ENCODE measurements at places on chromosomes 2 and 18.

DNA sequence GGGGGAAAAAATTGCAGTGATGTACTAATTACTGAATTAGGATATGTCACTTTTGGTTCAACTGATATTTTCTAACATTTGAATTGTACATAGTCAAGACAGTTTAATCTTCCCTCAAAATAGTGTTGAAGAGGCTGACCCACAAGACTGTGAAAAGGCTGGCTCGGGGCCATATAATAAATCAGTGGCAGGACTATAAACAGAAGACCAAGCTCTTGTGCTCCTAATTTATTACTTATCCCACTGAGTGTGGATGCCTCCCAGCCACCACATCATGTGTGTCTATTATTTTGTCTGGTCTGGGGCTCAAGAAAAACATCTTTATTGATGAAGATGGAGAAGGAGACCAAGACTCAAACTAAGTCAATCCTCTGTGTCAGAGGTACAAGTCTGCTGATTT is 64.4 kb downstream of the PLEKHM3 start:
- DNase-seq, result no peak

- no peak for DNase-seq
Observed at GRCh38 chr18:77167251-77167650, 34.7 kb upstream of the MBP start.

- no peak for DNase-seq
Observed at GRCh38 chr2:241678307-241678706, 8.3 kb downstream of the DTYMK start.

DNA sequence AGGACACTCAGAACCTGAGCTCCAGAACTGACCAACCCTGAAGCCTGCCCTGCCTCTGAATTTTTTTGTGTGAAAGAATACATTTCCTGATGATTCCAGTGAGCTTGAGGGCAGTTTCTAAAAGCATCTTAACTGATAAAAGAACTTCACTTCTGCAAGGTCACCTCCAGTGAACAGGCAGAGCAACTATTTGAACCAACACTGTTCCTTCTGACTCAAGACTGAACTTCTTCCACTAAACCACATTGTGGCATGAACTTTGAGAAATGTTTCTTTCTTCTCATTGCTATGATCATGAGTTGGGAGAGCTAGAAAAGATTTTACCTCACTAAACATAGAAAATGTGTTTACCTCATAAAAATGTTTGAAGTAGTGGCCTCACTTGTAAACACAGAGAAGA is 83.8 kb upstream of the SERTAD2 start:
- no peak for DNase-seq

DNA sequence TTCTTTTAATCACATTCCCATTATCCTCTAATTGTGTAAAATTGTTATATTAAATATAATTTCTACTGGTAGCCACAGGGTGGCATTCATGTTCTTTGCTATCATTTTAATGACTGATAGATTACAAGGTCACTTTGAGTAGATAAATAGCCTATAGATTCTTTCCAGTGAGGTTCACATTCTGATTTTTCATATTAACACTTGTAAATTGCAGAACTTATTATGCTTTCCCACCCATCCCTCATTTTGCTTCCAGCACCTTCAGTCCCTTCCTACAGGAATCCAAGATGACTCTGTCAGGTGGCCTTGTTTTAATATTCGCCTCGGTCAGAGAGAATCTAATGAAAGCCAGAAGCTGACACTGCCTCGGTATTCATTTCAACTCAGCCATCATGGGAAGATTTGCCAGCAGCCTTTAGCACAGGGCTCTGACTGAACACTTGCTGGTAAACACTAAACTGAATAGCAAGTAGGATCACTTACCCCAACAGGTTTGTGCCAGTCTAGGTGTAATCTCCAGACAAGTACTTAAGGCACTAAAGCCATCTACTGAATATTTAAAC is 101.2 kb upstream of the FSHR start:
- DNase-seq, result no peak

DNA sequence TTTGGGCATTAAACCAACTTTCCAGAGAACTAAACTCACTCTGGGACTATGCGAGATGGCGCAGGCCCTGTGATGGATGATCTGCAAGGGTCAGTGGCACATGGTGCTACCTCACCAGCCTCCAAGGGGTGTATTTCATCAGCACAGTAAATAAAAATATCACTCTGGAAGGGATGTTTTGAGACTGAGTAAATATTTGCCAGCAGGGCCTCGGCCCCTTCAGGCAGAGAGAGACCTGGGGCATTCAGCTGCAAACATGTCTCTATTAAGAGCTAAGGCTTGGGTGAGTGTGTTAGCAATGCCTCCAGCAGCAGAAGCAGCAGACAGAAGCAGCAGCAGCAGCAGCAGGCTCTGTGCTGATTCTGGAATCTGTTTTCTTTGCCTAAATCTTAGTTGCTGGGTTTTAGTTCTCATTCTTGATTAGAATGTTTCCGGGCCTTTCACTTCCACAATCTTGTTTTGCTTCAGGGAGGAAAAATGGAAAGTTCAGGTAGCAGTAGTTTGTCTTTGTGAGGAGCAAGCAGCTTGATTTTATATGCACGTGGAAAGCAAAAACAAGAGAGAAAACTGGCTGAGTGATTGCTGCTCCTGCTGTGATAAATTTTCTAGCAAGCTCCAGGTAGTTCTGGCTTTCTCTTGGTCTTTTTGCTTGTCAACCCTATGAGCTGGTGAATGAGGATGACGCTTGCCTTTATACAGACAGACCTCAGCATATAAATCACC is 18.6 kb downstream of the ADCYAP1 start:
- no peak for DNase-seq

DNA sequence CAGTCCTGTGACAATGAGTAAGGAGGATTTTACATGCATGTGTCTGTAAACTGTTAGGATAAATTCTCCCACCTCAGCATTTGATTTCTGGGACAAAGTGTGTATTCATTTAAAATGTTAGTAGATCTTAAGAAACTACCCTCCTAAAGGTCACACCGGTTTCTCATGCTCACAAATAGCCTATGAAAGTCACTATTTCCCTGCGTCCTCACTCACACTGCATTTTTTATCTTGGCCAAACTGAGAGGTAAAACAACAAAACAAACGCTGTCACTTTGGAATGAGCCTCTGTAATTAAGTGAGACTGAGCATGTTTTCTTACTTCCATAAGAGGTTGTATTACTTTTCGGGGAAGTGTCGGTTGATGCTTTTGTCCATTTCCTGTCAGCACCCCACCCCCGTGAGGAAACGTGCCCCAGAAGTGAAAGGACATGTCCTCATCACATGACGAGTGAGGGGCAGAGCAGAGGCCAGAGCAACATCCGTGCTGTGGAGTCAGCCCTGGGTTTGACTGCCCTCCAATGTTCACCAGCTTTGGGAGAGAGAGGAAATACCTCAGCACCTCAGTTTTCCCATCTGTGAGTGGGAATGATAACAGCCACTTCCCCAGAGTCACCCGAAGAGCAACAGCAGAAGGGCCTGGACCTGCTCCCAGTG is 3.1 kb downstream of the GYPC start:
- DNase-seq, result no peak
